ENCODE measurements at places on chromosomes 1 and 21.

DNA sequence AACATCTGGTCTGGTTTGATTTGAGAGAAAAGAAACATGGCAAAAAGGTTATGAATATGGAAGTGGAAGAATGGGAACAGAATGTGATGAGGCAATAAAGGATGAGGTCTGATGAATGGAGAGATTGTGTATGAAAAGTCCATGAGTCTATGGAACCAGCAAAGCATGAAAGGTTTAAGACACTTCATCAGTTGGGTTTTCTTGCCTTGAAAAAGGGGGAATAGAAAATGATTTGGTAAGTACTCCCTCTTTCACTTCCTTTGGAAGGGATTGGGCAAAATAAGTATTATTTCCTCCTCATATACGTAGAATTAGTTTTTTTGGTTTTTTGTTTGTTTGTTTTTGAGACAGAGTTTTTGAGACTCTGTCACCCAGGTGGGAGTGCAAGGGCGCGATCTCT is 155.8 kb downstream of the TRIM33 start:
- DNase-seq: no peak

GRCh38 chr21:17709266-17709611 is 96.5 kb upstream of the BTG3 start:
- no peak for DNase-seq

DNA sequence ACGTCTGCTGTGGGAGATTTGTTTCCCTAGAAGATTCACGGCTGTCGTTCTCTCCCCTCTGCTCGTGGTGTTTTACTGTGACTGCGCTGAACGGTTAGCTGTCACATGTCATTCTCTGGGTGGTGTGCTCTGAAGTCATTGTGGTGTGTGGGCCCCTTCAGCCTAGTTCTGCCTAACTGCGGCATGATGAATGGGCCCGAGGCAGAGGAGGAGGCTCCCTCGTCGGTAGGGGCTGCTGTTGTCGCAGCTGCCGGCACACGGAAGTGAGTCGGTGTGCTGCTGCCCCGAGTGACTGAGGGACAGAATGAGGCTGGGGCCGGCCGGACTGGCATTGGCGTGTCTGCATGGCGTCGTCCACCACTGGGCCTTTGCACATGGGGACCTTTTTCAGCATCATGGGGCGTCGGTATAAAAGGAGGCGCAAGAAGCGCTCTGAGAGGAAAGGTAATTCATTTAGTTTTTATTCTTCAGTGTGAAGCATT is 77.9 kb downstream of the ADARB1 start:
- DNase-seq: peak; percentile 76

DNA sequence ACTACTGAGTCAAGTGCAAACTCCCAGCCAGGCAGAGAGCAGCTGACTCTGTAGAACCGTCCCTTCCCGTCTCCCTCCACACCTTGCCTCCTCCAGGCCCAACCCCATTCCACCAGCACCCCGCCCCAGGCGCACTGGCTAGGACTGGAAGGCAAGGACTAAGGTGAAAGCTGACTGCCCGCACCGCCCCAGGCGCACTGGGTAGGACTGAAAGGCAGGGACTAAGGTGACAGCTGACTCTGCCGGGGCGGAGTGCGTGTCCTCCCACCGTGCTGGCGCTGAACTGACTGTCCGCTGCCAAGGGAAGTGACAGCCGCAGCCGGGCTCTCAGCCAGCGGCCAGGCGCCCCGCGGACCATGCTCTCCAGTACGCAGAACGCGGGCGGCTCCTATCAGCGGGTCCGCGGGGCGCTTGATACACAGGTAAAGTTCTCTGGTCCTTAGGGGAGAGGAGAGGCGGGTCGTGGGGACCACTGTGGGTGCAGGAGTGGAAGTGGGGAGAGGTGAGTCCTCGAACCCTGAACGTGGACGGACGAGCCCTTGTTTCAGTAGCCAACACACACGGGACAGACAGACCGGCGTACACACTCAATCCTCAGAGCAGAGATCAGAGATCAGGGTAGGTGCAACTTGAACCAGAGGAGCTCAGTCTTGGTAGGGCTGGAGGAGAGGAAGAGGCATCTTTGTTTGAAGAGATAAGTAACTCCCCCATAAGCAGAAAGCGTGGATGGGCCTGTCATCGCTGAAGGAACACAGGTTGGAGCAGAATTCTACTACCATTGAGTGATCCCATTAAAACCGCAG is 58.0 kb downstream of the RBM11 start:
- DNase-seq: no peak

DNA sequence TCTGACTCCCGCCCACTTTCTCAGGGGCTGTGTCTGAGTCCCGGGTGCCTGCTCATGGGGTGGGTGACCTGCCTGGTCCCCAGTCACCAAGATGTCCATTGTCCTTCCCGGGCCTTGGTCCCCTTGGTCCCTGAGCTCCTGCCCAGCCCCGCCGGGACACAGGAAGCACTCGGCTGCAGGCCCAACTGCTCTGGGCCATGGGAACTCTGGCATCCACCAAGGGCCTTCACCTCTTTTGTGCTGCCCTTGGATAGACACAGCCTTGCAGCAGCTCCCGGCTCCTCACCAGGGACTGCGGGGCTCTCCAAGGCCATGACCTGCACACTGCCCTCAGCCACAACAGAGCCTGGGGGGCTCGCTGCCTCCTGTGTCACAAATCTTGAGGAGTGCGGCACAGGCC is 22.1 kb upstream of the MX1 start:
- DNase-seq: no peak

- peak; percentile 58 for DNase-seq
These were observed 67.8 kb downstream of the LRIG2 start for GRCh38 chr1:113140588-113141446.
